ENCODE measurements at places on chromosomes 2 and 18.
A peak's percentile ranks its signal among the peaks of the same experiment; 100 is the strongest.

DNA sequence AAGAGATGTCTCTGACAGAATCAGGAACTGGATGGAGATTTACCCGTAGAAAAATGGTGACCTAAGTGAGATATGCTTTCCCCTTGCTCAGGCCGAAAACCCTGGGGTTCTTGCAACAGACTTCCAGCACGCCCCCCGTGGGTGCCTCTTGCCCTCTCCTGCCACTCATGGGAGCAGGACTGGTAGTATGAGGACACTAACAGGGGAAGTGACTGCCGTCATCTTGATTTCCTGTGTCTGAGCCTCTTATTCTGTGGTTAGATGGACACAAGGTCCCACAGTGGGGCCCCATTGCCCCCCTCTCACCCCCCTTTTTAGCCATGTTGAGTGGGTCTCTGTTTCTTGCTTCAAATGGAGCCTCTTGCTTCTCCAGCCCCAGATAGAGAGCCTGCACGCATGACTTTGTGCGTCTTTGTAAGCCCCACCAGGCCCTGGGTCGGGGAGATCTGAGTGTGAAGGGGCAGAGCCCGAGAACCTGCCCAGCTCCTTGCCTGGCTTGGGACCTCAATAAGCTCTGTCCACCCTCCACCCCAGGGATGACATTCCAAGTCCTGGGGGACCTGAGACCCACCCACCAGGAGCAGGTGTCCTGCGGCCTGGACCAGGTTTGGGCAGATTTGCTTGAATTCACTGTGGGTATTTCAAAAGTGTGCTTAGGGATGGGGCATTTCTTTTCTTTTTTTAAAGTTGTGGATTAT lies 12.6 kb downstream of the GNLY start:
- DNase-seq = no peak

DNA sequence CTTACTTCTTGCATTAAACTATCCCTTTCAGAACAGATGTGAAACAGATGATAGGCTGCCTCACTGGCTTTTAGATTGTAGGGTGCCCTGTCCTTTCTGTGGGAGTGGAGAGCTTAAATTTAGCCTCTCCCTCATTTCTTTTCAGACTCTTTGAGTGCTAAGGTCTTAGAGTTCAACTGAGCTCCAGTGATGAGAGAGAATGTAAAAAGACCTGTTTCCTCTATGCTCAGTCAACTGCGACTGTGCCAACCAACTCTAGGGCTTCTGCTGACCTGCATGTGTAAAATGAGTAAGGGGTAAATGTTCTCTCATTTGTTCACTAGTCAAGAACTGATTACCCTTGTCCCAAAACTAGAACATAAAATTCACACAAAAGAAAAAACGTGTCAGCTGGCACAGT lies 104.8 kb upstream of the TGFA start:
- DNase-seq = no peak

GRCh38 chr2:216057688-216058193 lies 23.9 kb downstream of the PECR start:
- DNase-seq = peak; percentile 14

DNA sequence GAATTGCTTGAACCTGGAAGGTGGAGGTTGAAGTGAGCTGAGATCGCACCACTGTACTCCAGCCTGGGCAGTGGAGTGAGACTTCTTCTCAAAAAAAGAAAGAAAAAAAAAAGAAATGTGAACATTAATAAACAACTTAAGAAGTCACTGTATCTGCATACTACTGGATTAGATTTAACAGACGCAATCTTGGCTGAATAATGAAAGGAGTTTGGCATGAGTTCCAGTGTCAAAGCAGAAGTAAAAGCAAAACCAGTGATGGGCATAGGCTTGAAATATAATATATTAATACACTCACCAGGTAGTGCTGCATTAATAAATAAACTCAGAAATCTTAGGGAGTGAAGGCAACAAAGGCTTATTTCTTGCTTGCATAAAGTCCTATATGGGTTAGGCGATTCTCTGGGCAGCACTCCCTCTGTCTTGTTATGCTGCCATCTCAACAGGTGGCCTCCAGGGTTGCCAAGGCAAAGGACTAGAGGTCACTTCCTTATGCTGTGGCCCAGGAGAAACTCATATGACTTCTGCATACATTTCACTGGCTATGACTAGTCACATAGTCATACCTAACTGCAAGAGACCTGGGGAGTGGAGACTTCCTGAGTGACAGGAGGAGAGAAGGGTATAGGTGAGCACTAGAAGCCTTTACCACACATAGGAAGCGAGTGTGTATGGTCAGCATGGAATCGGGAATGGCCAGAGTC lies 296.2 kb upstream of the SPRED2 start:
- DNase-seq = no peak

- no peak for DNase-seq
Measured at GRCh38 chr2:2822143-2822542, 491.1 kb upstream of the MYT1L start.

GRCh38 chr2:109230941-109231420 lies 102.0 kb downstream of the SH3RF3 start:
- DNase-seq = no peak

- no peak for DNase-seq
Measured at GRCh38 chr2:152571048-152571766, 146.1 kb downstream of the PRPF40A start.

DNA sequence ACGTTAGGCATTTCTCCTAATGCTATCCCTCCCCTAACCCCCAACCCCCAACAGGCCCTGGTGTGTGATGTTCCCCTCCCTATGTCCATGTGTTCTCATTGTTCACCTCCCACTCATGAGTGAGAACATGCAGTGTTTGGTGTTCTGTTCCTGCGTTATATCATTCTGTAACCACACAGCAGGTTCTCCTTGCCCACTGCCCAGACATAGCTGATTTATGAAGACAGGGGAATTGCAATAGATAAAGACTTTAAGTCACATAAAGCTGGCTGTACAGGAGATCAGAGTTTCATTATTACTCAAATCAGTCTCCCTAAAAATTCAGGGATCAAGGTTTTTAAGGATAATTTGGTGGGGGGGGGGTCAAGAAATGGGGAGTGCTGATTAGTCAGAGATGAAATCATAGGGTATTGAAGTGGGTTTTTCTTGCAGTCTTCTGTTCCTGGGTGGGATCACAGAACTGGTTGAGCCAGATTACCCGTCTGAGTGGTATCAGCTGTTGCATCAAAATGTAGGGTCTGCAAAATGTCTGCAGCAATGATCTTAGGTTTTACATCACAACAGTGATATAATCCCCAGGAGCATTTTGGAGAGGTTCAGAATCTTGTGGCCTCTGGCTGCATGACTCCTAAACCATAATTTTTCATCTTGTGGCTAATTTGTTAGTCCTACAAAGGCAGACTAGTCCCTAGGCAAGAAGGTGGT lies 392.1 kb upstream of the KCNJ3 start:
- DNase-seq = no peak

GRCh38 chr2:135557530-135557929 lies 26.2 kb downstream of the R3HDM1 start:
- DNase-seq = no peak

GRCh38 chr2:188979187-188980114 lies 5.3 kb downstream of the COL3A1 start:
- no peak for DNase-seq

DNA sequence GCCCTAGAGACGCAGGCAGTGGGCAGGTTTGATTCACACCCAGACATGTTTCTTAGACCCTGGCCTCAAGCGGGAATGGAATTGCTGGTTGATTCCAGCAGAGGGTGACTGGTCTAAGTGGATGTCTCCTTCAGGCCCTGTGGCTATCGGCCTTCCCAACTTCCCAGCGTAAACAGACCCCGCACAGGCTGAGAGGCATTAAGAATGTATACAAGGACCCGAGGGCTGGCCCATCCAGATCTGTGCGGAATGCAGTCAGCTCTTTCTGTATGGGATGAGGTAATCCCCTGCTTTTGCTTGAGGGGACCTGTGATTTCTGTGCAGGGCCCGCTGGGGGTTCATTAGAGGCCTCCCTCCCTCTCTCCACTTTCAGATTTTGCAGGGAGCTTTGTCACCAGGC lies 6.5 kb downstream of the ACKR3 start:
- no peak for DNase-seq

DNA sequence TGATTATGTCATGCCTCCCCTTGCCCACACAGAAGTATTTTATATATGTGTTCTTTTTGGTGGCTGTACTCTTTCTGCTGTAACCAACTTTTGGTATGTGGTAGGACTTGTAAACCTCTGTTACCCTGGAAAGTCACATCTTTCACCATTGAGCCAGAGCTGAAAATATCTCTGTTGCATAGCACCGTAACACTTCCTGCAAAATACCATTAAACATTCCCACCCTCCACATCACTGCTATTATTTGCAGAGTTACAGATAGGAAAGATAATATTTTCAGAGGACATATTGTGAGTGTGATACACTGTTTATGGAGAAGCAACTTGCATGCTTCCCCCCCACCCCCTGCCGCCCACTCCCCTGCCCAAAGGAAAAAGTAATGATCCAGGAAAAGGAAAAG lies 44.8 kb downstream of the CAB39 start:
- no peak for DNase-seq

- no peak for DNase-seq
Measured at GRCh38 chr2:238412067-238412767, 14.5 kb upstream of the ASB1 start.

- no peak for DNase-seq
Measured at GRCh38 chr2:16209799-16210198, 269.4 kb downstream of the MYCN start.

DNA sequence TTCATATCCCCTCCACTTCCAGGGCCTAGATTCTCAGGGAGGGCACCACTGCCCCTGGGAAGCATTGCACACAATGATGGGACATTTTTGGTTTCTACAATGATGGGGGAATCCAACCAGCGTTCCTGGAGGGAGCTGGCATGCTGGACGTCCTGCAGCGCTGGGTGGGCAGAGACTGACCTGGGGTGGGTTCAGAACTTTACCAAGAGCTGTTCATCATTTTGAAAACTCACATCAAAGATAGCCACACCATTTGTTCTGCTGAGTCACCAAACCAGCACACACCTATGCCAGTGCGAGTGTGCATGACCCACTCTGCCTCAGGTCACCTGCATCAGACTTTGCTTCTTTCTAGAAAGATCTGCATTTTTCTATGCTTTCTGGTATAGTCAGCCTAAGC lies 14.1 kb upstream of the ARMC9 start:
- no peak for DNase-seq

DNA sequence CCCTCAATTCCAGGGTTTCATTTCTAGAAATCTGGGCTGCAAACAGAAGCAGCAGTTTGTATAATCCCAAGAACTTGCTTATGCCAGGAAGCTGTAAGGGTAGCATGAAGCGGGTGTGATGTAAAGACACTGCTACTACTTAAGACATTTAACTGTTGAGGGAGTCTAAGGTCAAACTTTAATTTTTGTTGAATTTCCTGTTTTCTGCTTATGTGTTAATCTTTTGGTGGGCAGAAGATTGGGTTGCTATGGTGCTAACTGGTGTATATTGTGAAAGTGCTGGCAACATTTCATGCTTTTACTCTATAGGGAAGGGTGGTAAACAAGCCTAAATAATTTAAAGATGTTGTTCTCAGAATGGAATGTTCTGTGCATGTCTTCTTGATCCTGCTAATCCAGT lies 2.7 kb downstream of the NCOA1 start:
- DNase-seq = no peak

DNA sequence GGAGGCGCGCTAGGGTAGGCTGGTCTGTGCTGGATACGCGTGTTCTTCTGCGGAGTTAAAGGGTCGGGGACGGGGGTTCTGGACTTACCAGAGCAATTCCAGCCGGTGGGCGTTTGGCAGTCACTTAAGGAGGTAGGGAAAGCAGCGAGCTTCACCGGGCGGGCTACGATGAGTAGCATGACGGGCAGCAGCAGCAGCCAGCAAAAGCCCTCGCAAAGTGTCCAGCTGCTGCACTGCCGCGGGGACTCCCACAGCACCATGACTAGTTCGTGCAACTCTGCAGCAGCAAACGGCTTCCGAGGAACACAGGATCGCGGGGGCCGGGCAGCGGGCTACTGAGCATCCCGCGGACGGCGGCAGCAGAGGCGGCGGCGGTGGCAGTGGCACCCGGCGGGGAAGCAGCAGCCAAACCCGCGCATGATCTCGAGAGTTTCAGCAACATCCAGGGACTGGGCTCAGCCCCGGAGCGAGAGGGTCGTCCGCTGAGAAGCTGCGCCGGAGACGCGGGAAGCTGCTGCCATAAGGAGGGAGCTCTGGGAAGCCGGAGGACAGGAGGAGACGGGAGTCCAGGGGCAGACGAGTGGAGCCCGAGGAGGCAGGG lies 368 bp downstream of the TMEFF2 start:
- DNase-seq = no peak

DNA sequence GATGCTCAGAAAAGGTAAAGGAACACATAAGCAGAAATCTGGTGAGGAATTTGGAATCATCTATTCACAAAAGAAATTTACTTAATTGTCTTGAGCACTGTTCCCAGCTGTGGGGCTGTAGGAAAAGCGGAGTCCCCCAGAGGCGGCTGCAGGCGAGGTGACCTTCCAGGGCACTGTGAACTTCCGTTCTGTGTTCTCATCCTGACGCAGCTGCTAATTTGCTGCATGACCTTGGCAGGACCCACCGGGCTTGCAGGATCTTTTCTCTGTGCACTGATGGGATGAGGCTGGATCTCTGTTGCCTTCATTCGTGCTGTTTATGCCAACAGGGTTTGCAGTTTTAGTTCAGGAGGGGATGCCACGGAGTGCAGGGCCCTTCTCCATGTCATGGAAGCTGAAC lies 301.9 kb upstream of the MYT1L start:
- no peak for DNase-seq

- no peak for DNase-seq
Measured at GRCh38 chr2:206084439-206084869, 1.5 kb downstream of the INO80D start.

GRCh38 chr2:182887093-182887492 lies 20.7 kb upstream of the FRZB start:
- no peak for DNase-seq

DNA sequence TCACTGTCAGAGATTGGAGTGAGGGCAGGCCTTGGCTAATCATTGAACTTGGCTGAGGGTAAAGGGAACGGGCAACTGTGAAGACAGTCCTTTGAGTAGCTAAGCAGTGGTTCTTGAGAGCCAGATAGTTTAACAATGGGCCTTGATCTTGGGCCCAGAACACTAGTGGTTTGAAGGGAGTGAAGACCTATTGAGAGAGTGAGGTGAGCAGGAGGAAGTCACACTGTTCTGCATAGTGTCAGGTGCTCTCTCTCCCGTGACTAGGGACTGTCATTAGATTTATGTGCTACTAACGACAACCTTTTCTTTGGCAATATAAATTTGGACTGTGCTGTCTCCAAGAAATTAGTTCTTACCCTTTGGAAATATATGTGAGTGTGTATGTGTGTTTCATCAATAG lies 44.6 kb upstream of the ALMS1 start:
- DNase-seq = no peak

GRCh38 chr2:10332402-10333246 lies 29.9 kb downstream of the HPCAL1 start:
- no peak for DNase-seq

DNA sequence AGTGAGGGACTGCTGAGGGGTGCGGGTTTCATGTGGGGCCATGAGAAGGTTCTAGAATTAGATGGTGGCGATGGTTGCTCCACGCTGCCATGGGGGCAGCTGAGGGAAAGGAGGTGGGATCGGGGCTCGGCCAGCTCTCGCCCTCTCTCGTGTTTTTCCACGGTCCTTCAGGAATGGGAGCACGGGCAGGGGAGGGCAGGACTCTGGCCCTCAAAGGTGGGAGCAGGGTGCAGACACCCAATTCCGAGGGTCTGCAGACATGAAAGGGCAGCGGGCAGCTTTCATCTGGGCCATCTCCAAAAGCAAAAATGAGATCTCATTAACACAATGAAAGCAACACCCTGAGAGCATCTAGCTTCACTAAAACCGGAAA lies 53.4 kb upstream of the SALL3 start:
- no peak for DNase-seq

GRCh38 chr2:221308507-221309066 lies 263.5 kb downstream of the EPHA4 start:
- no peak for DNase-seq
